Fibroblast of villous mesenchyme (primary cell): ENCODE measurements at places on chromosomes 2 and 18.

DNA sequence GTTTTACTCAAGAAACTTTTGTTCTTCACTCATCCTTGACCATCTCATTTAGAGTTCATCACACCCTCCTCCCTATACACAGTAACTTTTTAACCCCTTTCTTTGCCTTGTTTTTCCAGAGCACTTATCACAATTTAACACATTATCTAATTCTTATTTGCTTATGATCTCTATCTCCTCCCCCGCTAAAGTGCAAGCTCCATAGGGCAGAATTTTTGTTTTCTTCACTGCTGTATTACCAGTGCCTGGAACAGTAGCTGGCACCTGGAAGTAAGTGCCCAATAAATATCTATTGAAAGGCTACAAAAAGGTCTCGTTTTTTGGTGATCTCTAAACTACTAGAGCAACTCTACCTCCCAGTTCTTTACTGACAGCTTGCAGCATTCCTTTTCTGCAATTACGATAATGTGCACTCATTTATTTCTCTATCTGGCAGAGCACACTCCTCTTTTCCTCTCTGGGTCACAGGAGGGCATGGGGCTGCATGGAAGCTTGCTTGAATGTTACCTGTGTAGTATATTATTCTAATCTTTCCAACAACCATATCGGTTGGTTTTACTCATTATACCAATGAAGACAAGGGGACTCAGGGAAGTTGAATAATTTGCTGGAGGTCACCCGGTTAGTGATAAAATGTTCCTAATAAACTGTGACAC, 57.4 kb upstream of the CHST9 start:
- no peak for DNase-seq

- no peak for DNase-seq
Measured at GRCh38 chr18:32258558-32259204, 68.8 kb downstream of the MEP1B start.

- DNase-seq = peak; percentile 33
Measured at GRCh38 chr2:99420751-99421299, 69.0 kb downstream of the REV1 start.

- DNase-seq = peak; percentile 11
Measured at GRCh38 chr18:23229472-23229871, 94.2 kb downstream of the CABLES1 start.

DNA sequence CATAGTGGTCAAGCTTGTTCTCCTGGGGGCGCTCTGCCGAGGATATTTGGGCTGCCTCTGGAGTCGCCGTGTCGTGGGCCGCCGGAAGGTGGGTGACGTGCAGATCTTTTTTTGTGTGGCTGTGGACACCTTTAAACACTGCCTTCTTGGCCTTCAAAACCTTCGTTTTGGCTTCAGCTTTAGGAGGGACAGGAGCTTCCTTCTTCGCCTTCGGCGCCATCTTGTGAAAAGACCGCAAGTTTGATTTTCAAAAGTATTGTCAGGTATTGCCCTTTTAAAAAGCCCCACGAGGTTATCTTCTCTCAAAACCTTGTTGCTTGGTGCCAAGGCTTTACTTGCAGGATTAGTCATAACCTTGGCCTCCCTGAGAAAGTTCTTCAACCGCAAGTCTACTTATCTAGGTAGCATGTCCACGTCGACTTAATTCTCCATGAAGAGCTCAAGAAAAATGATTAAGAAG, 20.8 kb downstream of the LAMA3 start:
- DNase-seq = peak; percentile 82

DNA sequence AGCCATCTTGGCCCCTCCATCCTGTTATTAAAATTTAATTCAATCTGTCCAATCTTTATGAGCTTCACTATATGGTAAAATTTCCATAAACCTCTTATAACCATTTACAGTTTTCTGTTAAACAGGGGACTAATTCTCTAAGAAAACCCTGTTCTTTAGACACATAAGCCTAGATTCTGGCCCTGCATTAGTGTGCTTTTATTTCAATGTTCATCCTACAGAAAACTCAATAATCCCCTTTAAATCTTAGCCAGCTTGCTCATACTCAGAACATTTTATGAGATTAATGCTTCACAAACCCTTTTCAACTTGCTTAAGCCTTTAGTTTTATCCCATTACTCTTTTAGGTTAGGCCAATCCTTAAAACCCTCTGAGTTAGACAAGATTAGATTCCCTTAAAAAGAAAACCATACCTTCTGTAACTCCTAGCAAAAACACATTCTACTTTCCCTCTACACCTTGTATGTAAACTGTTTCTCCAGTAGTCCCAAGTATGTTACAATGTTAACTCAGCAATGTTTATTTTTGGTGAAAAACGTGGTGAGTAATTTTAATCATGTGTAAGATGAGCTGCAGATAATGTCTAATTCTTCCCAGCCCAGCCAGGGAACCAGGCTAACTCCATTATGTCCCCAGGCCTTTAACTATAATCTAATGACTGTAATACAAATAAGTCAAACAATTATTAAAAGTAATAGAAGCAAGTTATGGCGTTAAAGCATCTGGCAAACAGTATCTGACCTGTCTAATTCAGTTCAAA, 1953.4 kb upstream of the LRRTM1 start:
- no peak for DNase-seq

- DNase-seq = no peak
Measured at GRCh38 chr18:47912343-47912742, 18.1 kb downstream of the SMAD2 start.

DNA sequence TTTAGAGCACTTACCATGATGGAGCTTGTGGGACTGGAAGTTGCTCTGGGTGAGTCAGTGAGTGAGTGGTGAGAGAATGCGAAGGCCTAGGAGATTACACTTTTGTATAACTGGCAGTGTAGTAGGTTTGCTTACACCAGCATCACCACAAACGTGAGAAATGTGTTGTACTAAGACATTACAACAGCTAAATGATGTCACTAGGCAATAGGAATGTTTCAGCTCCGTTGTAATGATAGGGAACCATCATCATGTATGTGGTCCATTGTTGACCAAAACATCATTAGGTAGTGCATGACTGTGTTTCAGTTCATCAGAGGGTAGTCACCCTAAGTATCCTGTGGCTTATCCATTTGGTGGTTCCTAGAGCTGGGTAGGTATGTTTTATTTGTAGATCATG, 11.9 kb downstream of the ZNF407 start:
- DNase-seq = peak; percentile 33
